Endodermal cell (in vitro differentiated cells): ENCODE measurements at places on chromosomes 6 and 20.

DNA sequence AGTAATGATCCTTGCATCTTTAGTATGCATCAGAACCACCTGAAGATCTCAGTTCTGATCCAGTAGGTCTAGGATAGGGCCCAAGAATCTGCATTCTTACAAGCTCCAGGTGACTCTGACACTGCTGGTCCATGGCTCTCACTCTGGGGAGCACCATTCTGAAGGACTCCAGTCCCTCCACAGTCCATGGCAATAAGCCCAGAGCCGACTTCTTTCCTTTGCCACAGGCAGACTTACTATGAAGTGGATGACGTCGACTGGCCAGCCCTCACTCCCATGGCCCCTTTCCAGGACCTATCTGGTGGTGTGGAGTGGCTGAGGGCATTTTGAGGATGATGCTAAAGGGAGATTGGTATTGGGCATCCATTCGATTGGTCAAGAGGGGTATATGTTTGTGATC is 21.8 kb upstream of the LY86 start:
- DNase-seq, result no peak

DNA sequence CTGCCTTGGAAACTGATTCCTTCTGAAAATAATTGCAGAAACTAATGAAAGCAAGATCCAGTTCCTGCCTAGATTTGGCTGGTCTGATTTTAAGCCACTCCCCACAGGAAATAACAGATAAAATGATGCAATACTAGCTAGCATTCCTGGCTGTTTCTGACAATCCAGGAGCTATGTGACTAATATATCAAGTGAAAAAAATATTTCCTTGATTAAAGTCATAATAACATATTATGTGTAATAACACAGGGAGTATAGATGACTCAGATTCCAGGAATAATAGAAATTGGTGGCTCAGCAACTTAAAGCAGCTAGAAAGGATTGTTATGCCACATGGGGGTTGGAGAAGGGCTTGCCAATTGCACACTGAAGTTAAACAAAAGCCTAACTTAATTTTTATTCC is 182.7 kb upstream of the SALL4 start:
- DNase-seq, result no peak

- DNase-seq, result no peak
Measured at GRCh38 chr6:87905101-87905641, 142.5 kb upstream of the SPACA1 start.

GRCh38 chr6:72798196-72798595 is 176.3 kb downstream of the KCNQ5 start:
- DNase-seq, result no peak

DNA sequence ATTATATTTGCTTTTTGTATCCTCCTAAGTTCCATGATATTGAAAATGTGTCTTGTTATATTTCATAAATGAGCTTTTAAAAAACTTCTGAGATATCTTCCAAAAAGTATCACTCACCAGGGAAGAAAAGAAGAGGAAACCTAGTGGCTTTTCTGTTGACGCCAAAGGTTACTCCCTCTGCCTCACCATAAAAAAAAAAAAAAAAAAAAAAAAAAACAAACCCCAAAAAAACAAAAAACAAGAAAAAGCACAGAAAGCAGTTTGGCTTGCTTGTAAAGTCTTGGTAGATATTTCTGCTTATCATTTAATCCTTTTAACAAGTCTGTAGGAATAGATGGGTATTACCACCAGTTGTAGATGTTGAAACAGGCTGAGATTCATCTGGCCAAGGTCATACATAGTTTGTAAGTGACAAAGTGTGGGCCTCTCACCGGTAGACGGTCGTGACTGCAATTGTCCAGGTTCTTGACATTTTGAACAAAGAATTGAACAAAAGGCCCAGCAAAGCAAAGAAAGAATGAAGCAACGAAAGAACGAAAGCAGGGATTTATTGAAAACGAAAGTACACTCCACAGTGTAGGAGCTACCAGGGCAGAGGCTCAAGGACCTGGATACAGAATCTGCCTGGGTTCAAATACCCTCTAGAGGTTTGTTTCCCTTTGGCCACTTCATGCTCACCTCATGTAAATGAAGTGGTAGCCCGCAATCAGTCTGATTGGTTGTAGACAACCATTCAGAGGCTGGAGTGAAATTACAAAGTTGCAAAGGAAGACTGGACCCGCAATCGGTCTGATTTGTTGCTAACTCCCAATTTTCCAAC is 11.6 kb upstream of the ELOVL5 start:
- no peak for DNase-seq

GRCh38 chr6:139131736-139132280 is 3.1 kb upstream of the HECA start:
- DNase-seq, result no peak

DNA sequence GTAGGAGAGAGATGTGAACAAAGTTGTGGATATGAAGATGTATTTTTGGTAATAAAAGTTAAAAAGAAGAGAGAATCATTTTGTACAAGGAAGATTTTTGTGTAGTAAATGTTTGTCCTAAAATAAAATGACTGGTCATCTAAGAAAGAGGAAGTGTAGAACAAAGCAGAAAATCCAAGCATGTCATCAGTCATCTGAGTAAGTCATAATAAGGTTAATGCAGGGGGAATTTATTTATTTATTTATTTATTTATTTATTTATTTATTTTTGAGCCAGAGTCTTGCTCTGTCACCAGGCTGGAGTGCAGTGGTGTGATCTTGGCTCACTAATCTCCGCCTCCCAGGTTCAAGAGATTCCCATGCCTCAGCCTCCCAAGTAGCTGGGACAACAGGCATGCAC is 15.7 kb upstream of the CGA start:
- no peak for DNase-seq

GRCh38 chr6:156650896-156651390 is 126.2 kb upstream of the ARID1B start:
- DNase-seq, result no peak

DNA sequence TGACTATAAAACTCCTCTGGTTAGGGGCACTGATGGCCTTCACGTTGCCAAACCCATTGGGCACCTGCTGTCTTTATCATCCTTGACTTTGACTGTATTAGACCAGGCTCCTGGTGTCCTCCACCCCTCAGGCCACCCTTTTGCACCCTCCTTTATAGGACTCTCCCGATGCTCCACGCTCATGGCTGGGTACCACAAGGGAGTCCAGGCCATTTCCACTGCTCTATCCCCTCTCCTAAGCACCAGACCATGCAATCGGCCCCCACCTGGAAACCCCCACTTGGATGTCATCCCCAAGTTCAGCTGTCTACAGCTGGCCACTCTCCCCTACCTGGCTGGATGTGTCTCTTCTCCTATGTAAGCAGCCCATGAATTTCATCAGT is 115.2 kb downstream of the TOX2 start:
- no peak for DNase-seq

- no peak for DNase-seq
Measured at GRCh38 chr6:110786271-110786670, 29.0 kb downstream of the CDK19 start.

DNA sequence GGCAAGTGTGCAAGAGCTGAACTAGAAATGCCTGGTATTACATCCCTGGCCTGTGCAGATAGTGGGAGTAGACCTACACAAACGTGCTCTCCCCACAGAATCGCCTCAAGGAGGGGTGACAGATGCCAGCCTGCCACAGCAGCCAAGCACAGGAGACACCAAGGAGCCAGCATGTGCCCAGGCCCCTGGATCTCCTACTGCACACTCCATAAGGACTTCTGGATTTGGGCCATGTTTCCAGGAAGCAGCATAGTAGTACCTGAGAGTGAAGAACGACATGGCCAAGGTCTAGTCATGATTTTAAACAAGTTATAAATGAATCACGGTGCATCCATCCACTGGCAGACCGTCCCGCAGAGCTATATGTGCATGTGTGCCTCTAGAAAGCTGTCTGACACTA is 232.2 kb downstream of the SYNDIG1 start:
- peak; percentile 10 for DNase-seq

GRCh38 chr20:4234128-4234527 is 218.8 kb upstream of the RNF24 start:
- DNase-seq, result no peak

- no peak for DNase-seq
Measured at GRCh38 chr6:152952045-152952444, 30.8 kb downstream of the FBXO5 start.

DNA sequence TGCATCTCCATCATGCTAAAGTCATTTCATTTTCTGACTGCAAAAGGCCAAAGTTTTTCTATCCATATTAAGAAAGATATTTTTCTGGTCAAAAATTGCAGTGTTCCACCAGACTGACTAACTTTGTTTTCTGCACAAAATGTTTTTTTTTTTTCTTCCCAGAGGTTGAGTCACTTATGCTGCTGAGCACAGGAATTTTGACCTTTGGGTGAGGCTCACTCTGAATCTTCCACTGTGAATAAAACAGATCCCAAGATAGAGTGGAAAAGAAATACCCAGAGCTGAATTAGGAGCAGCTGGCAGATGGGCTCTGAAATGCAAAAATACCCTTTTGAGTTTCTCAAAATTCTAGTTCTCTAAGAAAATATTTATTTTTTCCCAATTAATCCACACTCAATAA is 996.8 kb downstream of the KIF16B start:
- DNase-seq, result no peak

GRCh38 chr6:91743756-91744155 is 1156.9 kb upstream of the MAP3K7 start:
- no peak for DNase-seq

DNA sequence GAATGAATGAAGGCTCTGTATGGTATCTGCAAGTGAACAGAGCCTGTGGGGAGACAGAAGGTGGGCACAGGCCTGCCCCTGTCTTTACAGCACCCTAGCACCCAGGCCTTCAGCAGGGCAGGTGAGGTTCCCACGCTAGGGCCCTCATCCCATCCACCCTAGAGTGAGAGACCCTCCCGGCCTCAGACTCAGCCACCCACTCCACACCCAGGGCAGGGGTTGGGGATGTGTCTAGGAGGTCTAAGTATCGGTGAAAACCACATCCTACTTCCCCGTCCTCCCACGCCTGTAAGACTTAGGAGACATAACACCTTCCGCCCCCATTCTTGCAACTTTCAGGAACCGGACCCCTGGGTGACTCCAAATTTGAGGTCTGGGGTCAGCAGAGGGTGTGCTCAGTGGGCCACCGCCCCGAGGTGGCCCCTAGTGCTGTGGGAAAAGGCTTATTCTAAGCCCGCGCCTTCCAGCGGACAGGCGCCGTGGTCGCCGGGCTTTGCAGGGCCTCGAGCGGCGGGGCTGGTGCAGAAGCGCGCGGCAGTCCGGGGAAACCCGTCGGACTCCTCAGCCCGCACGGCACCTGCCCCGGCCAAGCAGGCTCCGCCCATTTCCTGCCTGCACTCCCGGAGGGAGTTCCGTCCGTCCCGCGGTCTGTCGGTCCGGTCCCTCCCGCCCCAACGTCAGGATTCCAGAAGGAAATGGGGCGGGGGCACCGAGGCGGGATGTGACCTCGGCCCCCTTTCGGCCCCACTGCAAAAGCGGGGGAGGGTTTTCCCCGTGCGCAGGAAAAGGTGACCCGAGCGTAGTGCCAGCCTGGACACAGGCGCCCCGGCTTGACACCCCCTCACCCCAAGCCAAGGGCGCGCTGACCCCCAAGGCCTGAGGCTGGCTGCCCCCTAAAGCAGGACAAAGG is 868 bp downstream of the SAMD10 start:
- DNase-seq, result peak; percentile 91

- DNase-seq, result peak; percentile 46
Measured at GRCh38 chr6:124494956-124495664, 467.1 kb upstream of the RNF217 start.

DNA sequence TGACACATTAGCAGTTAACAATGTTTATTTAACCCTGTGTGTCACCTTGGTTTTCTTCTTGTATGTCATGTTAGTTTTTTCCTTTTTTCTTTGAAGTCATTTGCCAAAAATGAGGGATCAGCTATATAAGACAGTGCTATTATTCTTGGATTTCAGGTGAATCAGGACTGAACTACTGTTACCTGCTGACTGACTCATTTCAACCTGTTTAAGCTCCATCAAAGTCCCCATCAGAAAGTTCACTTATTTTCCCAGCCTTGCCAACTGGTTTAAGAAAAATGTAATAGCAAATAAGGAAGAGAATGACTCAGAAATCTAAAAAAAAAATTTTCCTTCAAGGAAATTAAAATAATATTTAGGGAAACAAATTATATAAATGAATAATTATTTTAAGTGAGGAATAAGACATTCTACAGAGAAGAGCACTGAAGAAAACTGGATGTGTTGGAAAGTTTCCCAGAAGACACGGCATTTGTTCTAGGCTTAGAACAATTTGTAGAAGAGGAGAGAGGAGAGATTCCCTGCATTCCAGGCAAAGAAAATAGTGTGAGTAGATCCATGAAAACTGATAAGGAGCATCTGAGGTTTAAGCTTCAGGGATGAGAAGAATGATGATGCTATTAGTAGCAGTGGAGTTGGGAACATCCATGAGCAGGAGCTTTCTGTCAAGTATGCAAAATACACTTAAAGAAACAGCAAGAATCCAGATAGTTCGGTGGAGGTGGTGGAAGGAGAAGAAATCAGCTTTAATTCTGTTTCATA is 84.9 kb upstream of the SIM1 start:
- no peak for DNase-seq

GRCh38 chr6:53770780-53771249 is 24.0 kb upstream of the LRRC1 start:
- DNase-seq, result no peak

DNA sequence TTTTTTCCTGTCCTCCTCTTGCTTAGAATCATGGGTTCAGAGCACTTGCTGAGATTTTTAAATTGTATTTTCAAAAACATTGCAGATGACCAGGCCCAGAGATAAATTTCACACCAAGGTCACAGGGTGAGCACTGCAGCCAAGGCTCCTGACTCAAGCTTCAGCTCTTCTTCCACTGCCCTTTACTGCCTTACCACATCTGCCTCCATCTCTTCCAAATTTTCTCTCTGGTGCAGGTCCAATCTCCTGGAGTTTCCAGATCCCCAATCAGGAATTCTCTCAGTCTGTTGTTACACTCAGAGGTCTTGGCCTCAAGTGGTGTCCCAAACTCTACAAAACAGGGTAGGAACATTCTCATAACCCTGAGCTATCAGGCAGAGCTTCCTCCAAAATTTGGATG is 12.7 kb downstream of the SNAP25 start:
- DNase-seq, result no peak

DNA sequence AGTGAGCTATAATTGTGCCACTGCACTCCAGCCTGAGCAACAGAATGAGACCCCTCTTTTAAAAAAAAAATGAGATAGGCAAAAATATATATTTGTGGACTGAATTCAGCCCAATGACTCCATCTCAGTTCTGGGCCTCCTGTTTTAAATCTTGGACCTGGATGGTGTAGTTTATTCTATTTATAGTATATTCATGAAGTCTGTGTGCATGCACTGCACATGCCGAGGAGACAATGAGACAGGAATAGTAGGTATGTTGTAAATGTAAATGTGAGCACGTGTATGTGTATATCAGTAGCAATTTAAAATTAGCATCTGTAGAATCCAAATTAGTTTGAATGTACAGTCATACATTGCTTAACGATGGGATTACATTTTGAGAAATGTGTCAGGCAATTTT is 91.0 kb downstream of the TBC1D7 start:
- peak; percentile 1 for DNase-seq
